ENCODE measurements at places on chromosomes 4 and X.

DNA sequence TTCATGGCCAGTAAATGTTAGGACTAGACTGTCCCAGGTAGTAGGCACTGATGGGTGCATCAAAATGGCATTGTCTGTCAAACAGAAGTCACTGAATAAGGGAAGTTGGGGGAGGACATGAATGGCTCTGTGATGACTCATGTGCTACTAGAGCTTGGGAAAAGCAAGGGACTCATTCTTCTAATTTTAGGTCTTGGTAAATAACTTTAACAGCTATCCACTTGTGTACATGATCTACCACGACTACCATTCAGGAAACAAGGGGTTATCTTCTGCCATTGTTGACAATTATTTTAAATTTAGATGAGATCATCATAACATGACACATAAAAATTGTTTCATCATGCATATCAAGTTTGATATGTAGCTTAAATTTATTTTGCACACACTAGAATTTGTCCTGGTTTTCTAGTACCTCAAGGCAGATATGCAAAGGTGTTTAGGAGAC, 6.3 kb downstream of the AREG start:
- DNase-seq: no peak

DNA sequence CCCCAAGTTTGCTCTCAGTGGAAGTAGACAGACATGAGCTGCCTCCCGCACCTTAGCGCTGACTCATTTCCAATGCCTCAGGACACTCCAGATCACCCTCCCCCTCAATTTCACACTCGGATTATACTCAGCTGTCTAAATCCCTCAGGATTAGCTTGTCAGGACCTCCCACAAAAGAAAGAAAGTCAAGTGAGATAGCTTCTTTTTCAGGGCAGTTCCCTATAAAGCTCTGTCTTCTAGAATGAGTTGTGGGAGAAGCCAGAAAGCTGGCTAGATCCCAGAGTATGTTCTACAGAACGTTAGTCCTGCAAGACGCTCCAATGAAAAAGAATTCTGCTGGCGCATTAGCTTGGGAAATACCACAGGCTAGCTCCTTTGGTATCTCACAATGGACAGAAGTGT, 51.2 kb upstream of the MTNR1A start:
- no peak for DNase-seq

DNA sequence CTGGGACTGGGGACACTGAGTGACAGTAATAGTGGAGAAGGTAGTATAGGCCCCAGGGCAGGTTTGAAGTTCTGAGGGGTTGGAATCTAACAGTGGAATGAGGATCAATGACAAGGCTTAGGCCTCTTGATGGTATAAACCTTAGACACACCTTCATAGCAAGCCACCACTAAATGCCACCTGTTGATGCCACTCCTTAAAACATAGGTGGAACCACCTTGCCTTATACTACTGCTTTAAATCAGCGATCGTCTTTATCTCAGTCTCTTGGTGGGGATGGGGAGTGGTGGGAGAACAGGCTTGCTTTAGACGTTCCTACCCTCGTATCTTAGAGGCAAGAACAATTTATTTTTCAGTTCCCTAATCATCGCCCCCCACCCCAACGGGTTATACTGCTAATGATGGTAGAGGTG, 1.2 kb downstream of the RAB33B start:
- DNase-seq: no peak

GRCh38 chr4:2285613-2286381, 23.9 kb upstream of the MXD4 start:
- DNase-seq: no peak

GRCh38 chr4:182538031-182538430, 294.8 kb downstream of the TENM3 start:
- no peak for DNase-seq

DNA sequence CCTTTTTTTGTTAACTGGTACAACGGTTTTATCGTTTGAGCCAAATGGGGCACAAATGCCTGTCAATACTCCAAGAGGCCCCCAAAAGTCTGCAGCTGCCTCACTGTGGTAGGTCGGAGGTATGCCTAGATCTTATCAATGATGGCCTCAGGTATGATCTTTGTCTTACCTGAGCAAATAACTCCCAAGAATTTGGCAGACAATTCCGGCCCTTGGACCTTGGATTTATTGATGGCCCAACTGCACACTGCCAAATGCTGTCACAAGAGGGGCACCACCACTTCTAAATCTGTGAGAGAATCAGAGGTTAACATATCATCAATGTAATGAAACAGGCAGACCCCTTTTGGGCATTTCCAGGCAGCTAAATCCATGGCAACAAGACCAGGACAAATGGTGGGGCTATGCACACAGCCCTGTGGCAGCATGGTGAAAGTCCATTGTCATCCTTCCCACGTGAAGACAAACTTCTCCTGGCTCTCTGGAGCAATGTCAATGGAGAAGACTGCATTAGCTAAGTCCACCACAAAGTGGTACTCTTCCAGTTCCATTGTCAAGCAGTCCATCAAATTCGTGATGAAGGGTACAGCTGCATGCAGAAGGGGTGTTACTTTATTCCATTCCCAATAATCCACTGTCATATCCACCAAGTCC, 28.6 kb downstream of the CXCL13 start:
- no peak for DNase-seq
